ENCODE measurements at places on chromosomes 13 and 19.

DNA sequence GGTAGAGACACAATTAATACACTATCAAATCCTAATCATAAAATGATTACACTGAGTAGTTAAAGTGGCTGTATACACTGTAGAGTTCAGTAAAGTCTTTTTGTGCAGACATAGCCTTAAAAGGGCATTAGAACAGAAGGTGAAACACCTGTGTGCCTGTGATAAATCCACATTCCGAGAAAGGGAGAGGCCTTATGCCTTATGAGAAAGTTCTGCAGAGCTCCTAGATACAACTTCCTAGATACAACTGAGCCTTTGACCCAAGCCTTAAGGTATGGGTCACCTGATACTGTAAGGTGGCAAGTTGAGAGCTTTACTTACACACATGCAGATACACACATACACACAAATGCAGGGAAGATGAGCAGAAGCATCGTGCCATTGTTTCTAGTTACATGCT, 6.3 kb downstream of the SERP2 start:
- no peak for DNase-seq

GRCh38 chr19:3409346-3410064, 43.1 kb downstream of the NFIC start:
- DNase-seq = no peak

DNA sequence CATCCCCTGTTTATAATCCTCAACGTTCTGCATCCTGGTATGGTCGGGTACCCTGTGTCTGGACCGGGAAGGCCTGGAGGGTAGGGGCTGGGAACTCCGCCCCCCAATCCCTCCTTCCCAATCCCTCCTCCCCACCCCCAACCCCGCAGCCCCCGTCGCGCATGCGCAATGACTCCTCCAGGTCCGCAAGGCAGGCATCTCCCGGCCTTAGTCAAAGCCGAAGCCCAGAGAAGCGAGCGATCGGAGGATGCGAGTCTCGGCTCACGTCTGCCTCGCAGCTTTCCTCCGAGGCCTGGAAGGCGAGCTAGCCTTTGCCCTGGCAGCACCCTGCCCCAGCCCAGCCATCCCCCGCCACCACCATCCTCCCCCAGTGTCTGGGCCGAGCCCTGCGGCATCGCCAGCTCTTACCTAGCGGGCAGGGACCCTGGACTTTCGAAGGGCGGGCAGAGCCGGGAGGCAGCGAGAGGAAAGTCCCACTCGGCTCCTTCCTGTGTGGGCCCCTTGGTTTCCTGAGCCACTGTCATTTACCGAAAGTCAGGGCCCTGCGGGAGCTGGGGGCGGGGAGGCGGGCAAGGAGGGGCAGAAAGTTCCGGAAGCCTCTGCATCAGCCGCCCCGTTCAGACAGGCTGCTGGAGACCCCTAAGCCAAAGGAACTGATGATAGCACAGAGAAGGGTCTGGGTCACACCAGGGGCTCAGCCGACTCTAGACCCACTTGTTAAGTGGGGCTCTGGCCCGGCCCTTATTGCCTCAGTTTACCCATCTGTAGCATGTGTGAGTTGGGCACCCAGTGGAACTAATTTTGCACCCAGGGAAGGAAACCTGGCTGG, at the start of gene JAK3:
TSS of gene JAK3 (minus strand) at position 445 of the 829 bp plus-strand sequence. CDS start 3,565 bp downstream, outside the sequence.
- DNase-seq = peak; percentile 87

DNA sequence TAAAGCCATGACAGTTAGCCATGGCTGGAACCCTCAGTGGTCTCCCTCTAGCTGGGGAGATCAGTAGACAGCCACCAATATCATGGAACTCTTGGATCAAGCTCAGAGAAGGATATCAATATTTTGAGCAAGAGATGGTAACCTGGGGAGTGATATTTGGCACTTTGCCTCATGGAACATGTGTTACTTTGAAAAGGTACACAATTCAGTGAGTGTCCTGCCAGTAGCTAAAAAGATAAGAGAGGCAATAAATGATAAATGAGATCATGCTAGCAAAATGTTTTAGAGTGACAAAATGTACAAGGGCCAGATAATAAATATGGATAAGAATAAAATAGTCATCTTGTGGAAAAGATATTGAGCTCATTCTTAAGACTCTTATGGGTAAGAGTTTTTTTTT, 1618.7 kb downstream of the OLFM4 start:
- no peak for DNase-seq
